K562 (cell line): ENCODE measurements at places on chromosomes 7 and 10. TPM values are rescaled to one million over a fixed set of nuclear protein-coding genes. Genes with fewer than 3 reads are reported as not detected.

The CYP2E1 gene
- 1.0 and 1.6 TPM in 2 replicates for total RNA-seq

The SPDYE8 gene
- not detected in 2 replicates for total RNA-seq

GRCh38 chr10:49174261-49174925 is 13.8 kb downstream of the TMEM273 start:
- DNase-seq: no peak

GRCh38 chr7:11831156-11831735 is 752 bp downstream of the THSD7A start:
- DNase-seq: no peak

- DNase-seq: no peak
These were observed 150.5 kb downstream of the DKK1 start for GRCh38 chr10:52464368-52465124.

GRCh38 chr10:128869101-128869749 is 597.8 kb upstream of the MGMT start:
- no peak for DNase-seq

GRCh38 chr7:28081016-28081415 is 99.6 kb downstream of the JAZF1 start:
- DNase-seq: no peak

- DNase-seq: peak; percentile 80
These were observed 116.8 kb upstream of the PRSS1 start for GRCh38 chr7:142632271-142633134.

GRCh38 chr7:66493235-66494205 is 135.2 kb upstream of the KCTD7 start:
- peak; percentile 98 for DNase-seq

The FLNC gene
- 148 and 155 TPM in 2 replicates for total RNA-seq

The SMURF1 gene
- 18.2 and 20.1 TPM in 2 replicates for total RNA-seq

GRCh38 chr7:71746006-71746405 is 614.1 kb downstream of the GALNT17 start:
- no peak for DNase-seq

DNA sequence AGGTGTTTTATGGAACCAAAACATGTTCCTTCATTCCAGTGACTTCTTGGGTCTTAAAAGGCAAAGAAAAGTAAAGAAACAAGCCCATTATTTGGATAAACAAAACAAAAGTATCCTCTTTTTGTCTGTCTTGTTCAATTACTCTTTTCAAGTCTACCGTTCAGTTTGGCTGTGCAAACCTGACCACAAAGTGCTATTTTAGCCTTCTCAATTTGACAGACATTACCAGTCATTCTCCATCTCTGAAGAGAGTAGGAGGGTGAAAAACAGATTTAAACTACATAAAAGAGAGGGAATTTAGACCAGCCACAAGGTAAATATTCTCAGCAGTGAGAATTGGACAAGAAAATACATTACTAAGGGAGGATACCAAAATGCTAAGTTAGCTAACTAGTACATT is 145.2 kb downstream of the GRM3 start:
- DNase-seq: no peak

- no peak for DNase-seq
These were observed 197.3 kb downstream of the MACC1 start for GRCh38 chr7:20019757-20020432.

The PON1 gene
- not detected in 2 replicates for total RNA-seq
